ENCODE measurements at places on chromosomes 11 and 22.

DNA sequence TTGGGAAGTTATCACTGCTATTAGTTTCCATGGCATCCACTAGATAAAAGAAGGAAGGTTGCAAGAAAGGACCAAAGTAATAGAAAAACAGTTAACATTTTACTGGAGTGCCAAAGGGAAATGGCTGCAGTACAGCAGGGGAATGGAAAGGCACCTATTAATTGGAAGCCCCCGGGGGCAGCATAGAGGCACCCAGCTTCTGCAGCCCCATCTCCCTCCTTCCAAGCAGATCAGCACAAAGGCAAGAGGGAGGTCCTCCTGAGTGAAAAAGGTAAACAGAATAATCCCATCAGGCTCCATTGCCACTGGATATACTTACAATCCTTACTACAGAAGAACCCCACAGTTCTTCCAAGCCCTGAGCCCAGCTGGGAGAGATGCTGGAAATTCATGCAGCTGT, 887.1 kb downstream of the DLG2 start:
- DNase-seq = no peak

DNA sequence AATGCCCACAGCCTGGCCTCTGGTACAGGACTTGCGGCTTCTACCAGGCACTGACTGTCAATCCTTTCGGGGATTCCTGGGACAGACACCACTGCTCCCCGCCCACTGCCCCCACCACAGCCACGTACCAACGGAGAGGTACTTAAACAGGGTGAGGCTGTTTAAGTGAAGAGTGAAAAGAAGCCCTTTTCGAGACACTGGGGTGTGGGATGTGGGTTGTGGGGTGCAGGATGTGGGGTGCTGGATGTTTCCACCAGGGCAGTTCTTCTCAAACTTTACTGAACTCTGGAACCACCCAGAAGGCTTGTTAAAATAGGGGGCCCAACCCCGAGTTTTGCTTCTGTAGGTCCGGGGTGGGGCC, 34.2 kb upstream of the PRR5 start:
- DNase-seq = no peak

DNA sequence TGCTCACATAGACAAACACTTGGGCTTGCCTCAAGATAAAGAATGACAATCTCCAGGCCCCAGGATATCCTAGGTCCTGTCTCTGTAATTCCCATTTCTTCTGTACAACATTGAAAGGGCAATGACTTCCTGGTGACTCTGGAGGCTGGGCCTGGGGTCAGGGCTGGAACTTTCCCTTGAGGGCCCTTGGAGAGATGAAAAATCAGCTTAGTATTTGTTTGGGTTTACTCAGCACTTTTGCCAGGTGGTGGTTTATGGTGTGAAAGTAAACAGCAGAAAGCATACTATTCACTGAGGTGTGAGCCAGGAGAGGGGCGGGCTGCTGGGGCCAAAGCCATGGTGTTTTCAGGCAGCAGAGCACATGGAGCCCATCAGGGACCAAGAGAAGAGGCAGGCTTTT, 214.7 kb upstream of the NARS2 start:
- DNase-seq = no peak

DNA sequence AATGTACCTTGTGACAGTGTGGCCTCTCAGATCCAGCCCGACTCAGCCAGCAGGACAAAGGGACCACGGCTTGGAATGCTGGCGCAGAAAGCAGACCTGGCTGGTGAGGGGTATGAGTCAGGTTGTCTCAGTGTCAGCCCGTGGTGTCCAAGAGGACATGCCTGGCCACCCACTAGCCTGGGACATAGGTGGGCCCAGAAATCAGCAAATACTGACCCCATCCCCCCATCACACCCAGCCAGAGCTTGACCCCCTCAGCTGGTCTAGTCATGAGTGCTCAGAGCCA, 4.5 kb downstream of the BANF1 start:
- DNase-seq = no peak

DNA sequence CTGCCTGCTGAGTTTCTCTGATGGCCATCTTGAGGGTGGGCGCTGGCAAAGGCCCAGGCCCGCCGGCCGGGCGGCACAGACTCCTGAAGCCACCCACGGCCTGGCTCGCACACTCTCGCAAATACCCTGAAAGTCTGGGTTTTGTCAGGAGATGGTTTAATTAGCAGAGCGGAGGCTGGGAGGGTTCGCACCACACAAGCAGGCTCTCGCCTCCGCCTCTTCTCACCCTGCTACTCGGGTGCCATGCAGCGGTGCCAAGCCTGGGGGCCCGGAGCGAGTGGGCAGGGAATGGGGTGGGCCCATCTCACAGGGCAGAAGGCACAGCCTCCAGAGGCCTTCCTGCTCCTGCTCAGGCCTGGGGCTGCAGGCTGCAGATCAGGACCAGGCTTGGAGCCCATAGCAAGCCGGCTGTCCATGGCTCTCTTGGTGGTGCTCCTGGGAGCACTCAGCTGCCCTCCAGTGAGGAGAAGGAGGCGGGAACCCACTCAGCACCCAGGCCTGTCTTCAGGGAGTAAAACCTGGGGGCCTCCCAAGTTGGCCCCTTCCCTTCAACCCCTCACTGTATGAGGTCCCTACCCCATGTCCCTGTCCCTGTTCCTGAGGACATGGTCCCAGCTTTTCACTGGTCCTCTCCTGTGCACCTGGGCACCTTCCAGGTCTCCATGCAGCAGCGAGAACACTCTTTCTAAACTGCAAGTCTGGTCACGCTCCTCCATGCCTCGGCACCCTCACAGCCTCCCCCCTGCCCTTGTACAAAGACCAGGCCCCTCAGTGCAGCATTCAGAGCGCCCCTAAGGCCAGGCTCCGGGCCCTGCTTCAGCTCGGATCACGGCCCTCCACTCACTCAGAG, 62.0 kb downstream of the FLRT1 start:
- DNase-seq = no peak

DNA sequence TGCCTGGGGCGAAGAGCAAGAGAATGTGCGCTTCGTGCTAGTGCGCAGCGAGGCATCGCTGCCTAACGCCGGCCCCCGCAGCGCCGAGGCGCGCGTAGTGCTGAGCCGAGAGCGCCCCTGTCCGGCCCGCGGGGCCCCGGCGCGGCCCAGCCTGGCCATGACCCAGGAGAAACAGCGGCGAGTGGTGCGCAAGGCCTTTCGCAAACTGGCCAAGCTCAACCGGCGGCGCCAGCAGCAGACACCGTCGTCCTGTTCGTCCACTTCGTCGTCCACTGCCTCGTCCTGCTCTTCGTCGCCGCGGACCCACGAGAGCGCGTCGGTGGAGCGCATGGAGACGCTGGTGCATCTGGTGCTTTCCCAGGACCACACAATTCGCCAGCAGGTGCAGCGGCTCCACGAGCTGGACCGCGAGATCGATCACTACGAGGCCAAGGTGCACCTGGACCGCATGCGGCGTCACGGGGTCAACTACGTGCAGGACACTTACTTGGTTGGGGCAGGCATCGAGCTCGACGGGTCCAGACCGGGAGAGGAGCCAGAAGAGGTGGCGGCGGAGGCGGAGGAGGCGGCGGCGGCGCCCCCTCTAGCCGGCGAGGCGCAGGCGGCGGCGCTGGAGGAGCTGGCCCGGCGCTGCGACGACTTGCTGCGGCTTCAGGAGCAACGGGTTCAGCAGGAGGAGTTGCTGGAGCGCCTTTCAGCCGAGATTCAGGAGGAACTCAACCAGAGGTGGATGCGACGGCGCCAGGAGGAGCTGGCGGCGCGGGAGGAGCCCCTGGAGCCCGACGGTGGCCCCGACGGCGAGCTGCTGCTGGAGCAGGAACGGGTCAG, 1.0 kb downstream of the RASSF10 start:
- DNase-seq = no peak

DNA sequence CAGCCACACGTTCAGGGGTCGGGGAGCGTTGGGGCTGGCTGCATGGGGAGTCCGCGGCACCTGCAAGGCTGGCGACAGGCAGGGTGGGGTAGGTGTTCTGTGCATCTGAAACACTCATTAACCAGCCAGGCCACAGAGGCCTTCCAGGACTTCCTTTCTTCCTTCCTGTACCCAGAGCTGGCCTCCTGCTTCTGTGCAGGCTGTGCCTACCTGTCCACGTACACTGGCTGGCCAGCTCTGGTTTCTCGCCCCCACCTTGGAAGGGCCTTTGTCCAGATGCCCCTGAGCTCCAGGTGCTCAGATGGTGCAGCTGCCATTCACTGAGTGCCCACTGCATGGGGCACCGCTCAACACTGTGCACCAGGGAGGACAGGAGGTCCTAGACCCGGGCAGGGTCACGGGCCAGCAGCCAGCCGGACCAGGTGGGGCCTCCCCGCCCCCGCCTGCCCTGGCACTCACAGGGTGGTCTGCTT, 15.9 kb downstream of the TTLL12 start:
- no peak for DNase-seq

DNA sequence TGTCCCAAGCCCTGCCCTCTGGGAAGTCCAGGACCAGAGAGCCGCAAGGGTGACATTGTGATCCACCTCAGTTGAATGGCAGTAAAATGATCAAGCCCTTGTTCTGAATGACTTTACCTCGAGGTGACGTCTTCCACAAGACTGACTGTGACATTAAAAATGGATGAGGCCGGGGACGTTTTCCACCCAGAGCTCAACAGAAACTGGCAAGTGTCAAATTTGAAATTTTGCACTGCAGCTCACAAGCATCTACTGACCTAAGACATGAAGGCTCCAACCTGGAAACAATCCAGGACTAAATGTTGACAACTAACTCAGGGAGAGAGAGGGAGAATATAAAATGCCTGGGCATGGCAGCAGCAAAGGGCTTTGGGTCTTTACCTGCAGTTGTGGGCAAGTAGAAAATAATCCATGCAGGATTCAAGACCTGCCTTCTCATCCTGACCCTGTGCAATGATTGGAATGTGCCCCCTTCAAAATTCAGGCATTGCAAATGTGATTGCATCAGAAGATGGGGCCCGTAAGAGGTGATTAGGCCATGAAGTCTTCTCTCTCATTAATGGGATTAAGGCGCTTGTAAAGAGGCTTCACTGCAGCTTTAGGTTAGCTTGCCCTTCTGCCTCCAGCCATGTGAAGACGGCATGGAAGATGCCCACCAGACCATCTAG, 33.6 kb upstream of the CLMP start:
- DNase-seq = no peak
